Esophagus mucosa (tissue), 1 donor: ENCODE measurements at places on chromosomes 12 and 14. TPM values are rescaled to one million over a fixed set of nuclear protein-coding genes. Genes with fewer than 3 reads are reported as not detected.

NFATC4 gene
- total RNA-seq = 3.4 TPM

CCDC197 gene
- total RNA-seq = not detected

GALNT16 gene
- 1.00 TPM for total RNA-seq

IL22 gene
- 0.44 TPM for total RNA-seq

MYO1H gene
- 1.0 TPM for total RNA-seq

TRPV4 gene
- 7.3 TPM for total RNA-seq

OR6C2 gene
- total RNA-seq = 0.12 TPM

MMP17 gene
- 2.2 TPM for total RNA-seq

IRAK3 gene
- 3.0 TPM for total RNA-seq

TSPAN8 gene
- total RNA-seq = 0.60 TPM

SPTB gene
- 0.08 TPM for total RNA-seq

CIPC gene
- 19.7 TPM for total RNA-seq

RNU4-1 gene
- 20,765 TPM for total RNA-seq

DNA sequence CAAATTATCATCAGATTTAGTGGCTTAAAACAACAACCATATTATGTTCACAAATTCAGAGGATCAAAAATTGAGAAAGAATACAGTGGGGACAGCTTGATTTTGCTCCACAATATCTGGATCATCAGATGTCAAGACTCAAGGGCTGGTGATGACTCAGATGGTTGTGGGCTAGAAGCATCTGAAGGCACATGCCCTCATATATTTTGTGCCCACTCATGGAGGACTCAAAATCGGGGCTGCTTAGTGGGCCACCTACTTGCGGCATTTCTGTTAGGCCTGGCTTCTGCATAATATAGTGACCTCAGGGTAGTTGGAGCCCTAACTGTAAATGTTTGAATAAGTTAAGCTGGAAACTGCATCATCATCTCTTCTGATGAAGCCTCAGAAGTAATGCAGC, 584.5 kb downstream of the SLC16A7 start:
- no peak for ATAC-seq

DNA sequence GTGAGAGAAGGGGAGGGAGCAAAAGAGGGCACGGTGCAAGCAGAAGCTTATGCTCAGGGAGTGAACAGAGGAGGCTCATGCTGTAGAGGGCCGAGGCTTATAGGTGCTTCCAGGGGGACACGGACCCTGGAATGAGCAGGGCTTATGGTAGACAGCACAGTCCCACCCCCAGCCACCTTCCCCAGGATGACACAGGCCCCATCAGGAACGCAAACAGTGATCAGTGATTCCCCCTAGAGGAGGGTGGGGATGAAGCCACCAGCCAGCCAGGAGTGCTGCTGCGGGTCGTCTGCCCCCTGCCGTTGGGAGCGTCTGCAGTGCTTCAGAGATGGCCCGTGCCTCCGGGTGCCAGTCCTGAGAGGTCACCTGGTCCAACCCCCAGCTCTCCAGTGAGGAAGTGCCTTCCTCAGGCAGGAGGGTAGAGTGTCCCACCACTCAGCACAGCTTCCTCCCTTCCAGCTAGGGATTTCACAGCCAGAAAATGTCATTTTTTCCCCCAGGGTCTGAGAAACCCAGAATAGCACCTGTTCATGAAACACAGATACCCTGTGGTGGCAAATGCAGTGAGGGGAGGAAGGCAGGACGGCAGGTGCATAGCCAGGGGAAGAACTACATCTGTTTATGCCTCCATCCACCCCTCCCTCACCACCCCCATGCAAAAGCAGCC, 60.7 kb downstream of the SLC6A12 start:
- ATAC-seq = peak; percentile 56

- ATAC-seq = peak; percentile 70
Measured at GRCh38 chr12:25249931-25250738, 594 bp downstream of the KRAS start.

GRCh38 chr12:122523280-122523679, 3.5 kb downstream of the RSRC2 start:
- no peak for ATAC-seq

DNA sequence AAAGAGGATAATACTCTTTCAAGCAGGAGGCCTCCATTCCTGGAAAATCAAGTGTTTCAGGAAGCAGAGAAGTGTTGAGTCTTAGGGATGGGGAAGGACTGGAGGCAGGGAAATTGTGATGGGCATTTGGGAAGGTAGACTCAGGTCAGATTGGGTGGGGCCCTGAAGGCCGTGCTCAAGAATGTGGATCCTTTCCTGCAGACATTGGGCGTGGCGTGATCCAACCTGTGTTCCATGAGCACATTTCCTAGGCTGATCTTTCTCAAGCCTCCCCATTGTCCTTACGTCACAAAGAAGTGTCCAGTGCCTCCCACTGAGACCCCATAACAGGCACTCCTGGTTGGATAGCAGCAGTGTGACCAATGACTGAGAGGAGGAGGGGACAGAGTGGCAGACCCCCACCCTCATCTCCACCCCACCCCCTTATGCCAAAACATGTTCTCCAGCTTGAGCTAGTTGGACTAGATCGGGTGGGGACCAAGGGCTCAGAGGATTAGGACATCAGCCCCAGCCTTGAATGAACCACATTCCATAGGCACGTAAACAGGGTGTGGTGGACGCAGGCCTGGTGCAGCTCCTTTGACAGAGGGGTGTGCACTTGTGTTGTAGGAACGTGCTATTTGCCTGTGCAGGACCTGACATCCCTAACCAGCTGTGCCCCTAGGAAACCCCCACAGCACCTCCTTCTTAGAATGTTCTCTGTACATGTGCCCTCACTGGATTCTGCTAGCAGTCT, 76.8 kb downstream of the TTC9 start:
- peak; percentile 98 for ATAC-seq

DNA sequence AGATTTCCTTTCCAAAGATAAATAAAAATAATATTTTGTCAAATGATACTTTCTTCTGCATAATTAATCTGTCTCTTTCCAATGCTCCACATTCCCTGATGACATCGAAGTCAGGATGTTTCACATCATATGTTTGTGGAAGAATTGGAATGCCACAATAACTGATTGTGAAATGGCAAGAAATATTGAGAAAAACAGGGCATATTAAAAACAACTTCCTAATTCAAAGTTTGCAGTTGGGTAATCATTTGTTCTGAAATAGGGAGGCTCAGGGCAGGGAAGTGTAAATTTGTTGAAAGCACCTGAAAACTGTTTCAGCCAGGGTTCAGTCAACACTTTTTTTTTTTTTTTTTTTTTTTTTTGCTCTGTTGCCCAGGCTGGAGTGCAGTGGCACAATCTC, 50.7 kb downstream of the BCAT1 start:
- no peak for ATAC-seq

DNA sequence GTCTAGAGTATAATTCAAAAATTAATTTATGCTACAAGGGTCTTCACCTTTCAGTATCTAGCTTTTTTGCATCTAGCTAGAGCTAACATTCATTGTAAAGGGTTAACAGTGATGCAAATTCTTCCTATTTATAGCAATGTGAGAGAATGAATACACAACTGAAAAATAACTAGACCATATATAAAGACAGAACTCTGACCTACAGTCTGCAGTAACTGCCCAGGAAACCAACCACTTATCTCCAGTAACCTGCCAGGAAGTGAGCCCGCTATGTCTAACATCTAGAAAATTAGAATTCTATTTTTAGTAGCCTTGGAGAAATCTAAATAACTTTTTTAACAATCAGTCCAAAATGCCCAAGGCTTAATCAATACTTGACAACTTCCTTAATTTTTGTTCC, 1021.9 kb downstream of the LRFN5 start:
- ATAC-seq = no peak

DNA sequence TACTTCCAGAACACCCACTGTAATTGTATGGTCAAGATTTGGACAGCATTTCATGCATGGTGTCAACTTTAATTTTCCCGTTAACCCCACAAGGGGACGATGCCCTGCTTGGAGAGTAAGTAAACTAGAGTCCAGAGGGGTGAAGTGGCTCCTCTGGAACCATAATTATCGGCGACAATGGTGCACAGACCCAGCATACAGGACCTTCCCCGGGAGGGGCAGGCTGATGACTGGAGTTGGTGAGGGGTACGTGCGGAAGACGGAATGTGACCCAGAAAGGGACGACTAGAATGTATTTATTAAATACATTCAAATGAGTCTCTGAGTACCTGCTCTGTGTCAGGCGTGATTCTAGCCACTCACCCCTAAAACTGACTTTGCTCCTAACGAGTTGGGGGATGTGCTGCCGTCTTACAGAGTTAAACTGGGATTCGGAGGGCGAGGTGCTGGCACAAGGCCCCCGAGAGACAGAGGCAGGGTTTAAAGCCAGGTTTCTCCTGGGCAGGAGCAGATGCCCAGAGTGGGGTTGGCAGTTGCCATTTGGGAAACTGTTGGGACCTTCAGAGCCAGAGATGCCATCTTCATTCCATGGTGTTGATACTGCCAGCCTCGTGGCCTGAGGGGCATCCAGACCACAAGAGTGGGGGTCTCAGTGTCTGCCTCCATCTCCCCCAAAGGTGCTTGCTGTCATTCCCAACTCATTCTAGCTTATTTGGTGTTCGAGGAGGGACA, 10.9 kb downstream of the RTL1 start:
- ATAC-seq = no peak

DNA sequence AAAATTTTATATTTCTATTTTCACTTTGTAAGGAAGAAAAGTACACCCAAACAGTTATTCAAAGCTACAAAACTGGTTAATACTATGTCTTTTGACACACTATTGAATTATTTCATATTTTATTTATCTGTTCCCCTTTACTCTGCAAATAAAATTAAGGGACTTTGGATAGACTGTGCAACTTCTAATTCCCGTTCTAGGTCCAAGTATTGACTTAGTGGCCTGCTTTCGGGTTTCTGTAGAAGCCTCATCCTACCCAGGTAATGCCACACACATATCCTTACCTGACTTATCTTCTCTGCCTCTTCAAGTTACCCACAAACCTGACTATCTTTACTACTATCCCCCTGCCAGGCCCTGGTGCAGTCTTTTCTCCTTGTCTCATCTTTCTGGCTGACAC, 156.3 kb upstream of the TMTC2 start:
- ATAC-seq = no peak

DNA sequence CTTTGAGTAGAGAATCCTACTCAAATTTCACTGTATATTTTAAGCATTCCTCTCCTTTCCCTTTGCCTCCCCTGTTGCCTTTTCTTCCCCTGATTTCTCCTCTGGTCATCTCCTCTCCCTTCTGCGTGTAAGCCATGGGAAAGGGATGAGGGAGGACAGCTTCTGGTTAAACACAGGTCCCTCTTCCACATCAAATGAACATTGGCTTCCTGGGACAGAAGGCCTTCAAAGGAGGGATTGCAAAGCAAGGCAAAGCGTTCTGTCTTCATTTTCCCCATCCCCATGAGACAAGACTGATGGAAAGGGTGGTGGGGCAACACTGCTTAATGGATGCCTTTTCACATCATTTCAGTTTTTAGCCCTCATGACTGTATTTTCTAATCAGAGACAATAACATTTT, 26.2 kb downstream of the GPRC5A start:
- ATAC-seq = no peak

GRCh38 chr12:111467092-111467856, 61.6 kb downstream of the SH2B3 start:
- no peak for ATAC-seq

- ATAC-seq = no peak
Measured at GRCh38 chr12:15389561-15389960, 67.3 kb downstream of the PTPRO start.

GRCh38 chr14:53541411-53541810, 388.3 kb upstream of the DDHD1 start:
- ATAC-seq = no peak

DNA sequence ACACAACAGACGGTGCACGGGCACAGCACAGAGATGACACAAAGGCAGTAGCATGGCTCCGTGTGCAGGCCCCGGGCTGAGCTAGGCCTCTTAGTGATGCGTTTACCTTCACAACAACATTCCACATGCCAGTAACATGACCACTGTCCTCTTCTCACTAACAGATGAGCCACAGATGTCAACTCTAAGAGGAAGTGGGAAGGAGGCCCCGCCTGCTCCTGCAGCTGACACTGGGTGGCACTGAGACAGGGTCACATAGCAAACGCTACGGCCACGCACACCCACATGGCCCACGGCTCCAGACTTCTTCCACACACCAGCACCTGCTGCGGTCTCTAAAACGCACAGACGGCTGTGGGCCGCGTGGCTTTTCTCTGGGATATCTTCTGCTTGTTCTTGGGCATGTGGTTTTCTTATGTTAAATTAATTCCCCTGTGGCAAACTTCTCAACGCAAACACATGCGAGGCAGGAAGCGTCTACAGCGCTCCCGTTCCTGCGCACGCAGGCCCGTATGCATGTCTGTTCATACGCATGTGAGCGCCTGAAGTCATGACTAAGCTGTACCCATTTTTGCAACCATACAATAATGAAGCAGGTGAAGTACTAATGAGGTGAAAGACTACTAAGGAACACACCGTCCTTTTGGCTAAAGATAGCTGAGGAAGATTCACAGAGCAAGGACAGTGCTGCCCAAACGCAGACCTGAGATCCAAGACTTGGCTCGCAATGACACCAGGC, 26.8 kb downstream of the AMN start:
- peak; percentile 27 for ATAC-seq

GRCh38 chr14:35079742-35080141, 33.7 kb downstream of the FAM177A1 start:
- ATAC-seq = peak; percentile 95

- ATAC-seq = no peak
Measured at GRCh38 chr12:95718006-95718431, 72.5 kb downstream of the NTN4 start.

GRCh38 chr12:76006028-76006925, 25.3 kb downstream of the PHLDA1 start:
- ATAC-seq = no peak

DNA sequence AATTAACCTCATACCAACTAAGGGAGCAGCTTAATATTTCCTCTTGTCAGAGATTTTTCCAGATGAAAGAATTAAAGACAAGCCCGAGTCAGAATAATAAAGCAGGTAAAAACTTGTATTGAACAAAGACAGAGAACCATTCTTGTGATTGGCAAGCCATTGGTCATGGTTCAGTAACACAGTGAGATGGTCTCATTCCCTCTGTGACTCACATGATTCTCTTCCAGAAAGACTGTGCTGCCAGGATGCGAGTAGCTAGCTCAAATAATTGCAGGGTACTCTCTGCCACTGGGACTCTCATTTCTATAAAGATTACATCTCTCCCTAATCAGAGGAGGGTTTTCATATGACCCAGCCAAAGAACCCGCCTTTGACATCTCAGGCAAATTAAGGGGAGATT, 179.4 kb downstream of the PHLDA1 start:
- peak; percentile 75 for ATAC-seq

- no peak for ATAC-seq
Measured at GRCh38 chr12:131348646-131349045, 362.2 kb upstream of the SFSWAP start.
